HS-27A (cell line): ENCODE measurements at places on chromosomes 7 and 10.

GRCh38 chr10:62616885-62617590, 187.5 kb upstream of the ADO start:
- DNase-seq = no peak

DNA sequence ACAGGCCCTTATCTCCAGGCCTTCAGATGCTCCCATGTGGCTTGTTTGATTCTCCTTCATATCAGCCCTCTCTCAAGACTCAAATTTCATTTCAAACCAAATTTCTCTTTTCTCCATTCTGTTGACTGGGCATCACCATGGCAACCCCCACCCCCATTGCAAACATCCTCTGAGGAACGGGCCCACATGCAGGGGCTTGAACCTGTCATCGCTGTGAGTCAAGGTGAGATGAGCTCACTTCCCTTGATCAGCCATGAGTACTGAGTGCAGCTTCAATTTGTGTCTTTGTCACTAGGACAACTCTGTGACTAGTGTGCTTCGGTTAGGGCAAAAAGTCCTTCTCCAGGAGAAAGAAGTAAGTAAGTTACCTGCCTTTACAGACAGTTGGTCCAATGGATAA, 41.9 kb downstream of the CALML3 start:
- no peak for DNase-seq

GRCh38 chr7:25807086-25807611, 344.8 kb upstream of the NFE2L3 start:
- no peak for DNase-seq

- DNase-seq = no peak
These were observed 233.6 kb upstream of the PPP1R3A start for GRCh38 chr7:114152314-114152938.
